Activated CD4-positive, alpha-beta memory T cell treated with anti-CD3 and anti-CD28 coated beads, Interleukin-2, amount 10 ng/mL, durations not matched to agents 7 days and 5 days (primary cell): ENCODE measurements at places on chromosomes 5 and 9. TPM values are rescaled to one million over a fixed set of nuclear protein-coding genes. Genes with fewer than 3 reads are reported as not detected.

CCDC152 gene
- 2.5 TPM for total RNA-seq

GRCh38 chr9:107175041-107175440 is 108.0 kb upstream of the RAD23B start:
- H3K27me3 ChIP-seq, result peaks cover 12% of the 10 kb centered on the region
- no peak overlapping the region for H3K27ac ChIP-seq
- no peaks in the 10 kb centered on the region for H3K36me3 ChIP-seq
- no peak overlapping the region for H3K4me3 ChIP-seq
- H3K4me1 ChIP-seq, result peaks cover 37% of the 10 kb centered on the region

DNA sequence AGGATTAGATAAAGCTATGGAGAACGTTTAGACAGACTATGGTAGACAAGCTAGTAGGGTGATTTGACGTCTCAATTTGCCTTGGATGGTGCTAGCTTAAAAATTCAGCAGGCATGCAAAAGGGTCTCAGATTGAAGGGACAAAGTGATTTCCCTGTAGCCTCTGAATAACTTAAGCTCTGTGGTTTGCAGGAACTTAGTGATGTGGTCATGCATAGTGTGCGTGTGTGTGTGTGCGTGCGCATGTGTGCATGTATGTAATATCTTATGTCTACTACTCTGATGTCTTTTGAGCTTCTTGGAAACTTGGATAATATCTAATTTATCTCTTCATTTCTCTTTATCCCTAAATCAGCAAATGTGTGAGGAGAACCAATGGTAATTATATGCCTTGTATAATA is 183.6 kb upstream of the TNC start:
- DNase-seq, result no peak
- H3K4me3 ChIP-seq, result no peak overlapping the region
- H3K27me3 ChIP-seq, result peaks cover 4% of the 10 kb centered on the region
- H3K36me3 ChIP-seq, result no peaks in the 10 kb centered on the region

GRCh38 chr5:637581-638450 is 25.7 kb downstream of the CEP72 start:
- DNase-seq, result no peak
- no peaks in the 10 kb centered on the region for H3K27me3 ChIP-seq
- H3K27ac ChIP-seq, result no peak overlapping the region
- peaks cover 29% of the 10 kb centered on the region for H3K36me3 ChIP-seq
- no peaks in the 10 kb centered on the region for H3K4me1 ChIP-seq

DNA sequence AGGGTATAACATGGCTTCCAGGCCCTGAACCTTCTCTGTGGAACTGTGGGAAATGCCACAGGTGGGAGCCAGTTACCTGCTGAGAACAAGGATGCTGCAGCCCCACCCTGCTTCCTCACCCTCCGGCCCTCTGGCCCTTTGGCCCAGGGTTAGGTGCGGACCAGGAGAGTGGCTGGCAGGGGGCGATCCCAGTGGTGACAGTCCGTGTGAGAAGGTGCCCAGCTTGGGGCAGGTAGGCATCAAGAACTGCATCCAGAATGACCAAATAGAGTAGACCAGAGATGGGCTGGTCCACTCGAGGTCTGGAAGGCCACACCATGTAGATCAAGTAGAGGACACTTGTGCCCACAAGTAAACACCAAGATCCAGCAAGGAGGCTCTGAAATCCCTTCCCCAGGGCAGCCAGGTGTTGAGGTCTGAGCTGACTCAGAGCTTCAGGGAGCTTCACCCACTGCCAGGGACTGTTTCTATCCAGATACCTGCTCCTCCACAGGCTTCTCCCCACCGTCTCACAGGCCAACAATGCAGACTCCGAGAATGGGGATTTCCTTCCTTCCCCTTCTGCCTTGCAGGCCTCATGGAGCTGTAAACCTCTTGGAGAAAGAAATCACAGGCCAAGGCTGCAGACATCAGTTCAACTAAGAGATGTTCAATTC is 61.4 kb upstream of the ZSWIM6 start:
- H3K27me3 ChIP-seq, result peaks cover 2% of the 10 kb centered on the region
- DNase-seq, result no peak
- no peak overlapping the region for H3K4me3 ChIP-seq

- DNase-seq, result no peak
- H3K36me3 ChIP-seq, result no peaks in the 10 kb centered on the region
- H3K4me3 ChIP-seq, result no peak overlapping the region
- no peaks in the 10 kb centered on the region for H3K4me1 ChIP-seq
- H3K27me3 ChIP-seq, result no peaks in the 10 kb centered on the region
Observed at GRCh38 chr9:86766912-86767311, 180.4 kb downstream of the GAS1 start.

GRCh38 chr9:131992906-131993657 is 86.6 kb downstream of the MED27 start:
- H3K27ac ChIP-seq, result no peak overlapping the region
- DNase-seq, result no peak
- no peak overlapping the region for H3K4me3 ChIP-seq
- H3K36me3 ChIP-seq, result no peaks in the 10 kb centered on the region
- H3K4me1 ChIP-seq, result no peaks in the 10 kb centered on the region
- peaks cover 3% of the 10 kb centered on the region for H3K27me3 ChIP-seq

GRCh38 chr9:127049044-127049443 is 73.4 kb downstream of the ANGPTL2 start:
- peak overlapping the region; percentile 55 for H3K4me3 ChIP-seq
- H3K27ac ChIP-seq, result peak overlapping the region; percentile 63
- DNase-seq, result peak; percentile 66
- peaks cover 42% of the 10 kb centered on the region for H3K4me1 ChIP-seq

DNA sequence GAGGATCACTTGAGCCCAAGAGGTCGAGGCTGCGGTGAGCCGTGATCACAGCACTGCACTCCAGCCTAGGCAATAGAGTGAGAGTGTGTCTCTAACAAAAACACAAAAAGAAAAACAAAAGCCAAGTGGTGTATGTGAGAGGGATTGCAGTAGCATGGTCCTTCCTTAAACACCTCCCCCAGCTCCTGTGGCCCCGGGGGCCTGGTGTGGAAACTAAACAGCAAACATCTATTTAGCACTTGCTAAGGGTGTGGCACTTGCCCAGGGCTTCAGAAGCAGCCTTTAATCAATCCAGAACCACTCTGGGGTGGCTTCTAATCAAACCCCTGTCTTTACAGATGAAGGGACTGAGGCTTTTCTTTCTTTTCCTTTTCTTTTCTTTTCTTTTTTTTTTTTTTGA is 4.4 kb upstream of the FBP1 start:
- H3K4me1 ChIP-seq, result peaks cover 10% of the 10 kb centered on the region
- H3K4me3 ChIP-seq, result no peak overlapping the region
- H3K36me3 ChIP-seq, result no peaks in the 10 kb centered on the region
- DNase-seq, result no peak

RNF183 gene
- total RNA-seq, result 0.40 TPM

FAM151B gene
- not detected for total RNA-seq

DNA sequence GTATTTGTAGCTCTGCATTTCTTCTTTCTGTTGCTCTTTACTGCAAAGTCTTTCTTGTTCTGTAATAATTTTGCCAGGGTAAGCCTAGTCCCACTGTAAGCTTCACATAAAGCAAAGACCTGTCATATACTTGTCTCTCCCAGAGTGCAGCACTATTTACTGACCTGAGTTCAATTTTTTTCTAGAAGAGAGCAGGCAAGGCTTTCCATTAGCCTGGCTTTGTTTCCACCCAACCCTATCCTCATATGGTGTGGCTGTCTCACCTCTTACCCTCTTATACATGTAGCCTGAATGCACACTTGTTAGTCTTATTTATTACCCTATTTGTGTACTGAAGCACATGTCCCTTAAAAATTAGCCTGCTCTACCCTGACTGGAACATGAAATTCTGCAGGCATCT is 170.4 kb downstream of the EFNA5 start:
- no peak overlapping the region for H3K27ac ChIP-seq
- no peak overlapping the region for H3K4me3 ChIP-seq
- no peaks in the 10 kb centered on the region for H3K36me3 ChIP-seq
- peaks cover 11% of the 10 kb centered on the region for H3K27me3 ChIP-seq

NTRK2 gene
- total RNA-seq, result 2.3 TPM

LTC4S gene
- total RNA-seq, result 3.3 TPM

DNA sequence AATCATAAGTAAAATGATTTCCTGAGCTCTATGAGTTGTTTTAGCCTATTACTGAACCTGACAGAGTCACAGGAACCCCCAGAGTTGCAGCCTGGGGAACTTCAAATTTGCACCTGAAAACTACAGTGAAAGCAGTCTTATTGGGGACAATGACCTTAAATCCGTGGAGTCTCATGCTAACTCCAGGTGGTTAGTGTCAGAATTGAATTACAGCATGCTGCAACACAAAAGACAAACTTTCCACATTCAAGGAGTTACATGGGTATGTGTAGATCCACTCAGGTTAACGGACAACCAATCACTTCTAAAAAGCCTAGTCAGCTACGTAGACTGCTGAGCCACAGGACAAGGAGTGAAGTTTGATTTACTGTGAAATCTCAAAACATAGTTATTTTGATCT is 49.7 kb downstream of the PLPP1 start:
- no peak for DNase-seq
- no peaks in the 10 kb centered on the region for H3K36me3 ChIP-seq
- no peak overlapping the region for H3K27ac ChIP-seq

DNA sequence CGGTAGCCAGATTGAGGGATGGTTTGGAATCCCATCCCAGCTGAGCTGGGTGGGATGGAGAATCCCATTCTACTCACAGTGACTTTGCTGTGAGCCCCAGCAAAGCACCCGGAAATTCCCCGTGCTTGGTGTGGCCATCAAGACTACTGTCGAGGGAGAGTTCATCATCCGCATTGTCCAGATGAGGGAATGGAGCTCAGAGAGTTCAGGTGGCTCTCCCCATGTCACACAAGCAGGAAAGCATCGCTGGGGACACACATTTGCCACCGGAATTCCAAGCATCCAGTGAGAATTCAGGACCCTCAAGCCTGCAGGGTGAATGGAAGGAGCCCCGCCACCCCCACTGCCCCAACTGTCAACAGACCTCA is 54.4 kb downstream of the HRH2 start:
- H3K36me3 ChIP-seq, result peaks cover 15% of the 10 kb centered on the region
- H3K4me3 ChIP-seq, result no peak overlapping the region
- H3K4me1 ChIP-seq, result peaks cover 4% of the 10 kb centered on the region
- peaks cover 2% of the 10 kb centered on the region for H3K27me3 ChIP-seq

GRCh38 chr9:99736291-99736690 is 85.4 kb upstream of the NR4A3 start:
- peaks cover 22% of the 10 kb centered on the region for H3K27me3 ChIP-seq
- H3K36me3 ChIP-seq, result no peaks in the 10 kb centered on the region
- H3K27ac ChIP-seq, result no peak overlapping the region

DNA sequence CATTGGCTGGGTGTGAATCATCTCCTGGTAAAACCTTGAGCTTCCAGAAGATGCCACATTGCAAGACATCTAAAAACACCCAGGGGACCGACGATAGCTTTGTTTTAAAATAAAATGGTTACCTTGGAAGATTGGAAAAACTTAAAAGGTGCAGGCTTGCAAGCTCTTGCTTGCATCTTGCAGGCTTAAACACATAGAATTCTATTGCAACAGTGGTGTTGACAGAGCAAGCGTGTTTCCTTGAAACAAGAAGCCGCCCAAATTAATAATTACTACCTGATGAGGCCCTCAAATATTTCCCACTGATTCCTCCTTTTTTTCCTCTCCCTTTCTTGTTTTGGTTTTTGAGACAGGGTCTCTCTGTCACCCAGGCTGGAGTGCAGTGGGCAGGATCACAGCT is 137.1 kb upstream of the BASP1 start:
- DNase-seq, result no peak
- no peak overlapping the region for H3K4me3 ChIP-seq
- H3K36me3 ChIP-seq, result no peaks in the 10 kb centered on the region
- no peak overlapping the region for H3K27ac ChIP-seq
- no peaks in the 10 kb centered on the region for H3K4me1 ChIP-seq

GRCh38 chr9:121281614-121282276 is 13.8 kb downstream of the GSN start:
- no peak overlapping the region for H3K27ac ChIP-seq
- no peak overlapping the region for H3K4me3 ChIP-seq
- H3K27me3 ChIP-seq, result no peaks in the 10 kb centered on the region
- DNase-seq, result no peak
- no peaks in the 10 kb centered on the region for H3K36me3 ChIP-seq

- H3K27me3 ChIP-seq, result no peaks in the 10 kb centered on the region
- H3K36me3 ChIP-seq, result no peaks in the 10 kb centered on the region
- H3K27ac ChIP-seq, result no peak overlapping the region
- H3K4me1 ChIP-seq, result no peaks in the 10 kb centered on the region
- no peak overlapping the region for H3K4me3 ChIP-seq
Observed at GRCh38 chr5:97365163-97365845, 182.3 kb upstream of the RIOK2 start.

DNA sequence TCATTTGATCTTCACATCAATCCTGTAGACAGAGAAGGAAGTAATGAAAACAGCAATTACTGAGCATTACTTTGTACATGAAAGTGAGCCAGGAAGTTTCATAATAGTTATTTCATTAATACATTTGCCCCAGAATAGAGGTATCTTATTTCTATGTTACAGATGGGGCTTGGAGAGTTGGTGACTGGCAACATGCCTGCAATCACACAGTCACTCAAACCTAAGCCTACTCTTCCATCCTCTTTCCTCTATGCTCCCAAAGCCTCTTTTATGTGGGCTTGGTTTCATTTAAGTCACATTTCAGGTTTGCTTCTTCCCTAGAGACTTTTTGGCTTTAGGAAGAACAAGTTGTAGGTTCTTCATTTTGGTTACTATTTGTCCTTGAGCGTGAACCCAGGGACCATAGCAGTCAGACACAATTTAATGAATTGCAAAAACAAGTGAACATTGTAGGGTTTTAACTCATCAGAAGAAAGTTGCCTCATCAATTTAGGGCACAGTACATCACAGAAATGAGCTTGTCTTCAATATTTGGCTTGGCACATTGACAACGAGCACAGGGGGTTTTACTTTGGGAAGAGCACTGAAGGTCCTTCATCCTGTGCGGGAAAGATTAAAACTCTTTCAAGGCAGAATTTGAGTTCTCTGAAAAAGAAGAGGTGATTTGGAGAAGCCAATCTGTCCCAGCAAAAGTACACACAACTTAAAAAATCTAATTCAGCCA is 381.1 kb downstream of the TMEM38B start:
- no peak for DNase-seq
- no peak overlapping the region for H3K27ac ChIP-seq
- no peaks in the 10 kb centered on the region for H3K4me1 ChIP-seq

GRCh38 chr9:130292106-130292505 is 26.5 kb downstream of the HMCN2 start:
- no peaks in the 10 kb centered on the region for H3K4me1 ChIP-seq
- no peak for DNase-seq
- H3K36me3 ChIP-seq, result no peaks in the 10 kb centered on the region
- H3K27ac ChIP-seq, result no peak overlapping the region
- H3K27me3 ChIP-seq, result peaks cover 11% of the 10 kb centered on the region

CDH6 gene
- total RNA-seq, result not detected

SLC45A2 gene
- 0.23 TPM for total RNA-seq

FCHO2 gene
- 3.5 TPM for total RNA-seq

SLC23A1 gene
- total RNA-seq, result 1.0 TPM

- H3K4me1 ChIP-seq, result no peaks in the 10 kb centered on the region
- peaks cover 11% of the 10 kb centered on the region for H3K27me3 ChIP-seq
- H3K27ac ChIP-seq, result no peak overlapping the region
Observed at GRCh38 chr5:135140446-135141204, 106.6 kb upstream of the PITX1 start.
